A549 treated with DMSO at 1 μM for 4 hours (cell line): ENCODE measurements at places on chromosomes 5 and 9. TPM values are rescaled to one million over a fixed set of nuclear protein-coding genes. Genes with fewer than 3 reads are reported as not detected.

Gene NEUROG1
- not detected in 5 replicates for total RNA-seq

Gene CNTNAP3
- 8.4 to 12.2 TPM (median 10.1 TPM) in 5 replicates for total RNA-seq

Gene CAMK2A
- total RNA-seq, result 0.96 to 1.4 TPM (median 1.0 TPM) in 5 replicates

Gene EFNA5
- 18.4 to 24.8 TPM (median 21.3 TPM) in 5 replicates for total RNA-seq

Gene DND1
- 0.28 to 1.4 TPM (median 0.84 TPM) in 5 replicates for total RNA-seq

Gene BAAT
- total RNA-seq, result 0.40 to 0.67 TPM (median 0.57 TPM) in 5 replicates

Gene SPARC
- 17.7 to 32.0 TPM (median 24.6 TPM) in 5 replicates for total RNA-seq

Gene PRLR
- total RNA-seq, result 0.02 to 0.19 TPM (median 0.16 TPM) in 4 of 5 replicates, not detected in the other

Gene FAM81B
- not detected in 5 replicates for total RNA-seq

Gene CTNND2
- total RNA-seq, result not detected in 5 replicates

Gene RANBP3L
- not detected in 5 replicates for total RNA-seq

Gene GABRB2
- not detected in 5 replicates for total RNA-seq
